ENCODE measurements at places on chromosomes 2 and 18.

DNA sequence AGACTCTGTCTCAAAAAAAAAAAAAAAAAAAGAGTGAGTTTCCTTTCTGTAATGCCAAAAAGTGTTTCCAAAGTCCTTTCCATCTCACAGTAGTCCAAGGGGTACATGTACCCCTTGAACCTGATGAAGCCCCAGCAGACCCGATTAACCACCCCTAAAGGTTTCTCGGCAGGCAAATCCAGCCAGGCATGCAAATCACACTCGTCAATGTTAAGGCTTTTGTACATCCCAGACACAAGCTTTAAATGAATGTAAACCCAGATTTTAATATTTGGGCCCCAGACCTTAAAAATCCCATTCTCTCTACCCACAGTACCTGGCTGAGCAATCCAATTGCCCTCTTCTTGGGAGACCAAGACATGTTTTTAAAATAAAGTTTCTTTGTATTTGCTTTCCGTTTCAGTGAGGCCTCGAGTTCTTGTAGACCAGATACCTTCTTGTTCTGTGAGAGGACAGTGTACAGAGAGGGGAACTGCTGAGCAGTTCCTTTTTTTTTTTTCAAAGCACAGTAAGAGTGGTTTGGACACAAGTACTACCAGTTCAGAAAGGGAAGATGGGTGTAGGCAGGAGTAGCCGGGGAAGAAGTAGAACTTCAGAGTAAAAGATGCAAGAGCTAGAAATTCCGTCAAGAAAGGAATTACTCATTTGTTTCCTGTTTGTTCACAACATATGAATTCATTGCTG, at the start of gene NLRC4:
NLRC4 (minus strand) TSS at position 465 of the 684 bp plus-strand sequence. CDS start 8,111 bp downstream, outside the sequence.
- DNase-seq, result no peak

GRCh38 chr2:38617301-38617700, 14.6 kb upstream of the HNRNPLL start:
- DNase-seq, result no peak

GRCh38 chr2:191666732-191667131, 11.2 kb upstream of the NABP1 start:
- peak; percentile 33 for DNase-seq

- DNase-seq, result no peak
These were observed 716.5 kb upstream of the RAB6C start for GRCh38 chr2:129262934-129263333.

- DNase-seq, result no peak
These were observed 512.7 kb upstream of the CDH2 start for GRCh38 chr18:28689588-28689987.

DNA sequence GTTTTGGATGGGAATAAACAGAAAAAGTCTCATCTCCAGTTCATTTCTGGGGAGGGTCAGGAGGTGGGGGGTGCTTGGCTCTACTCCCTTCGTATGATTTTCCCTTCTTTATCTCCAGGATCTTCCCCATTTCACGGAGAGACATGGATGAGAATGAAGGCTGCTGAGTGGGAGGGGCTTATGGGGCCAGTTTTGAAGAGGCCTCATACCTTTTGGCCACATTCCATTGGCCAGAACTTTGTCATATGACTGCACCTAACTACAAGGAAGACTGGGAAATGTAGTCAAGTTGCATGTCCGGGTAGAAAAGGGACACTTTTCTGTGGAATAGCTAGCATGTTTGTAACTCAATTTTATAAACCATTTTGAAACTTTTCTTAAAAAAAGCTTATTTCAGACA, 117.6 kb downstream of the NEDD4L start:
- DNase-seq, result peak; percentile 35

DNA sequence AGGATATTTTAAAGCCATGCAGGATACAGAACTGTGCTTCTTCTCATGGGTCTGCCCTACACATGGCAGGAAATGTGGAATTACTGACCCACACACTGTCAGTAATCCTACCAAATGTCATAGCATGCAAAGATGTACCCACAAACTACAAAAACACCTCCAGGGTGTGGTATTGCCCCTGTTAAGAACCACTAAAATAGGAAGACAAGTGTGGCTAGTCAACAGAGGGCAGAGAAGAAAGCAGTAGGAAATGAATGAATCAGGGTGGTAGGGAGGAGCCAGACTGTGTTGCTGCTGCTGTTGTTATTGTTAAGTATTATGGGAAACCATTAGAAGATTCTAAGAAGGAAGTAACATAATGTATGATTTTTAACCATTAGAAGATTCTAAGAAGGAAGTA, 556.7 kb upstream of the ACVR2A start:
- no peak for DNase-seq

DNA sequence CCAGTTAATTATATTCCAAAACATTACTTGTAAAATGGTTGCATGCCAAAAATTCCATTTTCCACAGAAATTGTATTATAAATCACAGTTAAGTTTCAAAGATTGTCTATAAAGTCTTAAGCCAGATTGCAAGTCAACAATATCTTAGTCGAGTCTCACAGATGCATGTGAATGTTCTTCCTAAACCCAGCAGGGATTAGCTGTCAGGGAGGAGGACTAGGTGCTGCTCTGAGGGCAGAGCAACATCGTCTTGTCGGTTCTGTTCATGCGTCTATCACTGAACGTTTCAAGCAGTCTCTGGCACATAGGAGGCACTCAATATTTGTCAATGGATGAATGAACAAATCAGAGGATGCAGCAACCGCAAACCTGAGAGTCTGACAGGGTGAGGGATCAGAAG, 27.0 kb downstream of the EPB41L3 start:
- DNase-seq, result no peak

DNA sequence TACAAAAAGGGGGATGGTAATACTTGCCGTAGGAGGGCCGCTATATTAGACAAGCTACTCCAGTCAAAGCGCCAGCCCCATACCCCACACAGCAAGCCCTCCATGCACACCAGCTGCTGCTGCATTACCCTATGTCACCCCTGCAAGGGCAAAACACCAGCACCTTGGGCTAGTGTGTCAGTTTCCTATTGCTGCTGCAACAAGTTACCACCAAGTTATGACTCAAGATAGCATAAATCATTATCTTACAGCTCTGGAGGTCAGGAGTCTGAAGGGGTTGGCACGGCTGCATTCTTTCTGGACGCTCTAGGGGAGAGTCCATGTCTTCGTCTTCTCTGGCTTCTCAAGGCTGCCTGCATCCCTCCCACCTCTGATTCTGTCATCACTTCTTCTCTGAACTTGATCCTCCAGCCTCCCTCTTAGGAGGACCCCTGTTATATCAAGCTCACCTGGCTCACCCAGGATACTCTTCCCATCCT, 88.6 kb upstream of the ACAA2 start:
- no peak for DNase-seq

DNA sequence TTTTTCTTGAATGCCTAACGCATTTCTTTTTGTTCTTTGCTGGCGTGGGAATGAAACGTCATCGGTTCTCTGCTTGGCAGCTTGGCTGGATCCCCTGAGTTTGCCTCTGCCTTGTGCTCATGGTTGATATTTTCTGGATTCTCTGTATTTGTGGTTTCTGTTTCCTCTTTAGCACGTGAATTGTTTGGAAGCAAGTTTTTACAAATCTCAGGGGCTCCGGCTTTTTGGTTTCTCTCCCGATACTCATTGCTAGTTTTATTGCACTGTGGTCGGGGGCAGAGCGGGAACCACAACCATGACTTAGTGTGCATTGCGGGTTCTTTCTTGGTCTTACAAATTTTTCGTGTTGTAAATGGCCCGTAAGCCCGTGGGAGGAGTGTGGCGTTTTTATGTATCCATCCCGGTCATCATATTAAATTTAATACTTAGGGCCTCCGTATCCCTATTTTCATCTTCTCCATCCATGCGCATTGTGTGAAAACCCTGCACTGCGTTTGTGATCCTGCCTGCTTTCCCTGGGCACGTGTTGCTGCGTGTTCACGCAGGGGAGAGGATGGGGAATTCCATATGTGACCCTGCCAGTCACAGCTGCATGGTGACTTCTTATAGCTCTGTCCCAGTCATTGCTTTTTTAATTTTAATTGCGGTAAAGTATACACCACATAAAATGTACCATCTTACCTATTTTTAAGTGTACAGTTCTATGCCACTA, 9.4 kb downstream of the RAMP1 start:
- DNase-seq, result peak; percentile 32

DNA sequence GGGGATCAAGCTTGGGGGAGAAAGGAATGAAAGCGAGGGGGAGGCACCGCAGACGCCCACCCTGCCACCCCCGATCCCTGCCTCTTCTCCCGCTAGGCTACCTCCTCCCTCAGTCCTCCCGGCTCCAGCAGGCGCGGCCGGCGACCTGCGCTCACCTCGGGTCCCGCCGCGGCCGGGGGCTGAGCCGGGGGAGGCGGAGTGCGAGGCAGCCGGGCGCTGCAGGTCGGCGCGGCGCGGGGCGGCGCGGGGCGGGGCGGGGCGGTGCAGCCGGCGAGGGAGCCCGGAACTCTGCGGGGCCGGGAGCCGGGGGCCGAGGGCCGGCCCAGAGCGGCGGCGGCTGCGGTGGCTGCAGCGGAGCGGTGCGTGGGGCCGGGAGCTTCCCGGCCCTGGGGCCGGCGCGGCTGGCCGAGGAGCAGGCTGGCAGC, 477 bp downstream of the ACVR1 start:
- no peak for DNase-seq

- peak; percentile 48 for DNase-seq
These were observed 7.9 kb downstream of the REV1 start for GRCh38 chr2:99481941-99482340.

DNA sequence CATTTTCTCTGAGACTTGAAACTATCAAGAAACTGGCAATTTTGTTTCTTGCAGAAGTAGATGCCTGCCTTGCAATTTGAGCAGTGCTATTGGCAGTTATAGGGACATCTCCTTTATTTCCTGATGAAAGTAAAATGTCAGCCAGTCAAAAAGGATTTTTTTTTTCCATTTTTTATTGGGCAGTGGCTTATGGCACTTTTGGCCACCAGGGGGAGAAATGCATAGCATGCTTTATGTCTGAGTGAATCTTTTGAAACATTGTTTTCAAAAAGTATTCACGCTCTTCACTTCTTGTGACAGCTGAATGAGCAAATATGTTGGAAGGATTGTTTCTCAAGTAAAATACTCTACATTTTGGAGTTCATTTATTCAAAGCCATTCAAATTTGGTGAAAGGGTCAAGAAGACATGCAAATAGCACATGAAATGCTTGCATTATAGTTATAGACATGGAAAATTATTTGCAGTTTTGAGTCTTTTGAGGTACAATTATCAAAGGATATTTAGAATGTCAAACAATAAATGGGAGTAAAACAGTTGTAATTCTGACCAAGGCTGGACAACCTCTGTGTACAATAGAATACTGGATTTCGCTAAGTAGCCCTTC, 491.0 kb downstream of the CDH2 start:
- peak; percentile 60 for DNase-seq

- no peak for DNase-seq
These were observed 786.0 kb upstream of the SLC39A10 start for GRCh38 chr2:194870974-194871535.

DNA sequence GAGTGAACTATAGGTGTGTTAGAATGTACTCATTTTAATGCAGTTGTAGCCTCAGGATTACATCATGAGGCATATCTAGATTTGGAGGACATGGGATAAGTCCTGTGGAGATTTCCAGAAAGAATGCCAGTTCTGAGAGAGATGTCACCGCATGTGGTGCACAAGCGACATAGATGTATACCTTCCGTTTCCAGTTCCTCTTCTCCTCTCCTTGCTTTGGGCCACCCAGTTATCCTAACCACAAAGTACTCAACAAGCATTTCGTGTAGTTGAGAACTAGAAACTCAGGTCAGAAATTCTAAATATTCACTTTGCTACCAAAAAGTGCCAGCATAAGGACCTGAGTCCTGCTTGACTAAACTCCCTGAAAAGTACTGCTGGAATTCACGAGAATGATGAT, 66.5 kb downstream of the KCTD18 start:
- DNase-seq, result no peak

- no peak for DNase-seq
These were observed 41.9 kb upstream of the EPB41L3 start for GRCh38 chr18:5585653-5586052.

GRCh38 chr2:180203972-180204371, 196.9 kb upstream of the CWC22 start:
- peak; percentile 9 for DNase-seq

DNA sequence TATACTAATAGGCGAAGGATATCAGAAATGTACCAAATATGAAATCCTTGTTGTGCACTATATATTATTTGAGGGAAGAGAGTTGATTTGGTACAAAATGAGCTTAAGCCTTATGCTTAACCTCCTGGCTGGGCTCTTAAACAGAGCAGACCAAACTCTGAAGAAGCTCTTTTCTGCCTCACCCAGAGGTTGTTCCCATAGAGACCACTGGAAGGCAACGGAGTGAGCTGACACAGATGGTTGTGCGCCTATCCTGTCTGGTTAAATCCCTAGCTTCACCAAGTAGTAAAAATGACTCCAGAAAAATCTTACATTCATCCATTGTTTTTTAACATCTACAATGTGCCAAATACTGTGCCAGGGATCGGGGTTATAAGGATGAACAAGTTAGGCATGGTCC, 55.9 kb upstream of the NOL4 start:
- DNase-seq, result no peak

- no peak for DNase-seq
These were observed 5.4 kb downstream of the GPR55 start for GRCh38 chr2:230919681-230920080.

- DNase-seq, result no peak
These were observed 311.8 kb upstream of the ST6GAL2 start for GRCh38 chr2:107197594-107198294.

DNA sequence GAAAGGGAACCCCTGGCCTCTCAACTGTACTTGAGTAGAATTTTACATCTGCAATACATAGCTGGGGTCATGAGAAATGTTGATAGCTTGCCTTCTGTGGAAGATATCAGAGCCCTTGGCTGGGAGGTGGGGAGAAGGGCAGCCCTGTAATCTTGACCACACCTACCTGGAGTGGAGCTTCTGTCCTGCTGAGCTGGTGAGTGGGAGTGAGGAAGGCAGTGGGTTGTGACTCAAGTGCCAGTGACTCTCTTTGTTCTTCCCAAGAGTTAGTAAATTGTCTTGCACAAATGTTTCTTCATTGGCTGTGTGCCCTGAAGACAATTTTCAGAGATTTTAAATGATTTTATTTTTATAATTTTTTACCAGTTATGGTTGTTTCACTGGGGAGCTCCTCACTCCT, 277.3 kb downstream of the MBD5 start:
- DNase-seq, result no peak

DNA sequence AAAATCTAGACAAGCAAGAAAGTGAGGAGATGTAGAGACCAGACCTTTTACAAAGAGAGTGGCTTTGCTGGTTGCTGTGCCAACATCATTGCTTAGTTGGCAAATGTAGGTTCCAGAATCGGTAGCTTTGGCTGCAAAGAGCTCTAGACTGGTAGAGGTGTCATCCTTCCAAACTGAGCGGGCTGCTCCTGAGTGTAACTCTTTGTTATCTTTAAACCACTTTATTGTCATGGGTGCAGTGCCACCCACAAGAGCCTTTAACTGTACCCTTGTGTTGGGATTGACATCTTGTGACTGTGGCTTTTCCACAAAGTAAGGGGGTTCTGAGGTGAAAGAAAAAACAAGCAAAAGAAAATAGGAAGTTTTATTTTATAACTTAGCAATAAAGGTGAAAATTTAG, 77.2 kb downstream of the TTN start:
- DNase-seq, result no peak

Measured in fibroblast of skin of back (primary cell).